ENCODE measurements at places on chromosomes 4 and X.

GRCh38 chr4:30770049-30770549 is 49.9 kb downstream of the PCDH7 start:
- peak; percentile 71 for DNase-seq

- DNase-seq, result peak; percentile 96
Measured at GRCh38 chr4:85783483-85783882, 308.5 kb downstream of the ARHGAP24 start.

DNA sequence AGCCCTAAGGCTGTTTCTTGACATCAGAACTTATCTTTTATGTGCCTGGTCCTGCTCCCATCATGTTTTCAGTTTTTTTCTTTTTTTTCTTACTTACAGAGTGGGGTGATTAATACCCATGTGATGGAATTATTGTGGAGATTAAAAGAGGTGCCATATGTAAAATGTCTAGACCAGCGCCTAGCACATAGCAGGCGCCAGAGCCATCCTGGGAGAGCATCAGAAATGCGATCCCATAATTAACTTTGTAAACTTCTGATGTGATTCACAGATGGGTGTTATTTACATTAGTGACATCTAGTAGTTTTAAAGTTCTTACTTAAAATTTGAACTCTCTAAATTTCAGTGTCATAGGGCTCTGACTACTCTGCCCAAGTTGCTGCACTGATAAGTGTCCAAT is 66.2 kb upstream of the PGRMC2 start:
- peak; percentile 49 for DNase-seq

- DNase-seq, result no peak
Measured at GRCh38 chr4:164659765-164660164, 94.2 kb upstream of the SMIM31 start.

- DNase-seq, result peak; percentile 43
Measured at GRCh38 chr4:156778093-156778492, 193.5 kb downstream of the PDGFC start.

DNA sequence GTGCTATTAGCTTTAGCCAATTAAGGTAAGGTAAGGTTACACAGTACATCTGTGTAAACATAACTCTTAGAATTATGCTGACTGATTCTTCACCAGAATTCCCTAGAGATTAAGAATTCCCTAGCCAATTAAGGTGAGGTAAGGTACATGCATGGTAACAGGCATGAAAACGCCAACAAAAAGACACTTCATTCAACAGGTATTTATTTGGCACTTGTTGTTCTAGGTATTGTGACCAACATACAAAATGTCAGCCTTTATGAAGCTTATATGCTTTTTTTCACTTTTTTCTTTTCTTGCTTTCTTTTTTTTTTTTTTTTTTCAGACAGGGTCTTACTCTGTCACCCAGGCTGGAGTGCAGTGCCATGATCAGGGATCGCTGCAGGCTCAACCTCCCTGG is 47.2 kb downstream of the EDNRA start:
- no peak for DNase-seq

DNA sequence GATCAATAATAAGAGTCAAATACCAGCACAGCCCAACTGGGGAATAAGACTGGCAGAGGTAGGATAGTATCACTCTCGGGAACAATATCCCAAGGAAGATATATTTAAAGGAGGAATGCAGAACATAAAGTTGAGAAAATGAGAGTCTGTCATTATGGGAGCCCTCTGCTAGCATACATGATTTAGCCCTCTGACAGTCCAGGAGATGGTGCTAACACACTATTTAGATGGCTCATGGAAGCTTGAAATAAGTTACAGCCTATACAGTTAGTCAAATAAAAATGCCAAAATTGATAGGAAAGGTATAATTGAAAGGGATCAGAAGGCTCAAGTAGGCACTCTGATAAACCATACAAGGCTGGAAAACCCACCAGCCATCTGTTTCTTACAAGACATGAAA is 201.0 kb upstream of the NEIL3 start:
- DNase-seq, result peak; percentile 42

GRCh38 chrX:153334654-153335295 is 822 bp downstream of the ZNF275 start:
- DNase-seq, result peak; percentile 0

- no peak for DNase-seq
Measured at GRCh38 chrX:57951666-57952319, 41.5 kb upstream of the ZXDA start.

DNA sequence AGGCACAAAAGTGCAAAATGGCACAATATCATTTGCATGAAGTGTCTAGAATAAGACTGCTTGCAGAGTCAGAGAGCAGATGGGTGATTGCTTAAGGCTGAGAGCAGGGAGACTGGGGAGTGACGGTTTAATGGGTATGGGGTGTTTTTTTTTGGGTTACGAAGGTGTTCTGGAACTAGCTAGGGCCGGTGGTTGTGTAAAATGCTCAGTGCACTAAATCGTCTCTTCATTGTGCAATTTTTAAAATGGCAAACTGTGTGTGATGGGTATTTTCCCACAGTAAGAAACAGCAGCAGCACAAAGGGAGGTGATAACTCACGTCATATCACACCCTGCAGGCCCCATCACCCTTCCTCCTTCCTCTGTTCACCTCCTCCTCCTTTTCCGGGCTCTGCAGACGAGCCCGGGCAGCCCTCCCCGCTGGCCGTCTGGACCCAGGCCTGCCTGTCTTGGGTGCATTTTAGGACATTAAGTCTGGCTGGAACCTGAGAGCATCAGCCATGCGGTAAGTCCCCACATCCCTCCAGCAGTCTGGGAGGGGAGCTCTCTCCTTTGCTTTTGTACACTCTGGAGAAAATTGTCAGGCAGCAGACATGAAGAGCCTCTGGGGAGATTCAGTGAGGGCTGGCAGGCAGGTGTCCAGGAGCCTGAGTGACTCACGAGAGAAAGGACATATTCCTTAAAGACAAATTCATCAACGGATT is 42.7 kb downstream of the ASMT start:
- no peak for DNase-seq

- DNase-seq, result no peak
Measured at GRCh38 chr4:8219236-8219635, 20.1 kb downstream of the SH3TC1 start.

DNA sequence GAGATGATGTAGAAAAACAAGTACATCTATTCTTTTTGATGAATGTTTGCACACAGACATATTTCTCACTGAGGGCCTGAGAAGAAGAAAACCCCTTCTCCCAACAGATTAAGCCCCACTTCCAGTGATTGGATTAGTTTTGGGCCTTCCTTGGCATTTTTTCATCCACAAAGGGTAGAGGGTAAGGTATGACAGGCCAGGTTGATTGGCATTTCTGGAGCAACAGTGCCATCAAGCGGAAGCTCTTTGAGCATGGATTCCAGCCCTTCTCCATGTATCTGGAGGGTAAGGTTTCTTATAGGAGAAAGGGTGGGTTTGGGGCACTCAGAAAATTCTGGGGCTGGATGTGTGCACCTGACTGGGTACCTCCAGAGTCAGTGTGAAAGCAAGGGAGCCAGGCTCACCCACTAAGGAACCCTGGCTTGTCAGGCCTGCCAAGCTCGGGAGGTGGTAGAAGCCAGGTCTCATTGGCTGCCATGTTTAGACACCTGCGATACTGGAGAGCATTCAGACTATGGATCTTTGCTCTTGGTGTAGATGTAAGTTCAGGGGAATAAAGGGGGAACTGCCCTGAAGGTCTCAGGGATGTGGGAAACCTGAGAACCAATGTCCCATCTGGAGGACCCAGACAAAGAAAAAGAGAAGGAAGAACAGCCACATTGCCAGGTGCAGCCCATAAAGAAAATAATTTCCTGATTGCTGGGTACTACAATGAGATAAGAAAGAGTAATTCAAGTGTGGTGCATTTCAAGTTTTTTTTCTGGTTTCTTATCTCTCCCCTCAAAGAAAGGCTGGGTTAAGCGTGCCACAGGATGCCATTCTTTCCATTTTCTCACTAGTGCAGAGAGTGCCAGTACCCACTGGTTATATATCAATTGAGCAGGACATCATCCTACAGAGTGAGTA is 222.3 kb upstream of the AGTR2 start:
- no peak for DNase-seq

DNA sequence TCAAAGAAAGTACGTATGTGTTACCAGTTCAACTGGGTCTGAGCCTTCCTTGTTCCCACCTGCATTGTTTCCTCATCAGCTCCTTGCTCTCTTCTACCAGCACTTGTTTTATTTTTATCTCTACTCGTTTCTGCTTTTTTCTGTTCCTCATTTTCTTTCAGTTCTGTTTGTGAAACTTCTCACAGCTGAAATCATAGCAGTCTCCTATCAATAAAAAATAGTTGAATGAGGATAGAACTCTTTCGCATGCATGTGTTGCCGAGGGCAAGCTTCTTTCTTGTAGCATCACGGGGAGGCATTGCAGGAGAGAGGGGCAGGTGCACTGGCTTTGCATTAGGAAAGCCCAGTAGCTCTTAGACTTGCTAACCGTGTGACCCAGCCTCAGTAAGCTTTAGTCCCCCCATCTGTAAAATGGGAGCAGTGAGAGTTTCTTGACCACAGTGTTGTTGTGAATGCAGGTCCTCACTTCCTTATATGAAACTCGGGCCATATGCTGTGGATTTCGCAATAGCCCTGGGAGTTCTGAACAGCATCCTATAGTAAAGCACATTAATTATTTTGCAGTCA is 24.7 kb downstream of the OFD1 start:
- no peak for DNase-seq

DNA sequence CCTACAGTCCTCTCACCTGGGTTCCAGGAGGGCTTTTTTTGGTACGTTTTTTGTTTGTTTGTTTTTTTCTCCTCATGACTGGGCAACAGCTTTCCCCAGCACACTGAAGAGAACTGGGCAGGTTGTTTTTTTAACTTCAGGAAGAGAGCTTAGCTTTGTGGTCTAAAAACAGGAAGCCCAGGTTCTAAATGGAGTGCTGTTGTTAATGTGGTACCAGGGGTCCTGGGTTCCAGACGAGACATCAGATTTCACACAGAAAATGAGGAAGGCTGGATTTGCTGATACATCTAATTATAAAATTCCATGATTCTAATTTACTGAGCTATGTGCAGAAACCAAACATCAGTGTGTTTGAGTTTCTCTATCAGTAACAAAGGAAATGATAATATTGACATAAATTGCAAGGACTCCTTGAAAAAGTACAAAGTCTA is 4.2 kb downstream of the MYOZ2 start:
- DNase-seq, result no peak

GRCh38 chr4:74159143-74159709 is 1.3 kb downstream of the MTHFD2L start:
- DNase-seq, result peak; percentile 43

DNA sequence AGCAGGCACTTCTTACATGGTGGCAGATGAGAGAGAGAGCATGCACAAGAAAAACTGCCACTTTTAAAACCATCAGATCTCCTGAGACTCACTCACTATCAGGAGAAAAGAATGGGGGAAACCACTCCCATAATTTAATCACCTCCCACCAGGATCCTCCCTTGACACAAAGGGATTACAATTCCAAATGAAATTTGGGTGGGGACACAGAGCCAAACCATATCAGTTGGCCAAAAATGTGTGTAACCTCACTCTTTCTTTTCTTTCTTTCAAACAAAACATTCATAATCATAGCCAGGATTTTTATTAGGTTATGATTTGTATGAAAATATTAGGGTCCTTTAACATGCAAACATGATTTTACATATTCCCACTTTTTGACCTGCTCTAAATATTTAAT is 222.1 kb downstream of the PCDH18 start:
- peak; percentile 1 for DNase-seq
